CD8-positive, alpha-beta T cell (primary cell): ENCODE measurements at places on chromosomes 13 and 19.

GRCh38 chr13:98549006-98549727, 27.7 kb downstream of the STK24 start:
- DNase-seq, result no peak

DNA sequence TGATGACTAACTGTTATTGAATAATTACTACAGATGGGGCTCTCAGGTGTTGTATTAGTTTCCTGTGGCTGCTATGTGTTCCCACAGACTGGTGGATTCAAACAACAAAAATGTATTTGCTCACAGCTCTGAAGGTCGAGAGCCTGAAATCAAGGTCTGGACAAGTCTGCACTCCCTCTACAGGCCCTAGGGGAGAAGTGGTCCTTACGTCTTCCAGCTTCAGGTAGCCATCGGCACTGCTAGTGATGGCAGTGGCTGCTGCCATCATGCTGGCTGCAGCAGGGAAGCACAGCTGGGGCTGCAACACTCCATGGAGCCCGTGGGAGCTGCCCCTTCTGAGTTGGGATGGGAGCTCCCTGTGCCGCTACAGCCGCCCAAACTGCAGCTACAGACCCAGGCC, 1.9 kb downstream of the TEX26 start:
- no peak for DNase-seq

- no peak for DNase-seq
Measured at GRCh38 chr13:28401303-28402056, 93.4 kb downstream of the FLT1 start.

- no peak for DNase-seq
Measured at GRCh38 chr13:37934339-37935191, 65.0 kb upstream of the TRPC4 start.

DNA sequence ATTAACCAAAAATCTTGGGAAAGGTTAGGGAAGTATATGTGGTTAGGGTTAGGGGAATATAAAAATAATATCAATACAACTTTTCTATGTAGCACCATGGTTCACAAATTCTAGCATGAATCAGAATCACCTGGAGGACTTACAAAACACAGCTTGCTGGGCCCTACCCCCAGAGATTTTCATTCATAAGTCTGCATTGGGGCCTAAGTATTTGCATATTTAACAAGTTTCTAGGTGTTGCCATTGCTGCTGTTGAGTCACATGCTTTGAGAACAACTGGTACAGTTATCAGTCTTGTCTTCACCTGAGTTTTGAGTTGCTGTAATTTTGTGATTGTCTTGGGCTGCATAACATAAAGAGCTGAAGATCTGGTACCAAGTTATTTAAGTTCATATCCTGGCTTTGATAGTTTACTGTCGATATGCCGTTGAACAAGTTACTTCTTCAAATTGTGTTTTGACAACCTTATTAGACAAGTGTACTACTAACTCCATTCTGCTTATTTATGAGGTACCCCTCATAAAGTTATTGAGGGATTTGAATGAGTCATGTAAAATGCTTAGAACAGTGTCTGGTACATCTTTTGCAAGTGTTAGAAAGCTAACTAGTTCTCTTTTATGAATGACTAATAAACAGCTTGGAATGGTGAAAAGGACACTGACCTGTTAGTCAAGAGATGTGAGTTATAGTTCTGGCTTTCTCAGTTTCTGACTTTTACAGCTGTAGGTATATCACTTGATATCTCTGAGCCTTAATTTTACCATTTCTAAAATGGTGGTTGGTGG, 132.9 kb downstream of the PAN3 start:
- DNase-seq, result no peak

DNA sequence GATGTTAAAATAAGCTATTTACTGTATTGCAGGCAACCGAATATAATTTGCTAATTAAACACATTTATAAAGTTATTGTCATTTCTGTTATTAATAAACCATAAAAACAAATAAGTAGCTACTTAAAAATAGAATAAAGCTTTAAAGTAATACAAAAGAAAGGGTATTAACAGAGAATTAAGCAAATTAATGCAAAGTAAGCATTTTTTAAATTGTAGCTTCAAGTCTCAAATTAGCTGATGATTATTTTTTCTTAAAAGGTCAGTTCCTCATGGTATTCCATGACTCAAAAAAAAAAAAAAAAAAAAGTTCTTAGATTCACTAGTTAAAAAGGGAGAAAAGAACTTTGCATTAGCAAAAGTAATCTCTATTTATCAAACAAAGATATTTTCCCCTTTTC, 292.5 kb downstream of the SLITRK1 start:
- DNase-seq, result no peak

- DNase-seq, result no peak
Measured at GRCh38 chr13:46149272-46150133, 32.5 kb downstream of the LCP1 start.

DNA sequence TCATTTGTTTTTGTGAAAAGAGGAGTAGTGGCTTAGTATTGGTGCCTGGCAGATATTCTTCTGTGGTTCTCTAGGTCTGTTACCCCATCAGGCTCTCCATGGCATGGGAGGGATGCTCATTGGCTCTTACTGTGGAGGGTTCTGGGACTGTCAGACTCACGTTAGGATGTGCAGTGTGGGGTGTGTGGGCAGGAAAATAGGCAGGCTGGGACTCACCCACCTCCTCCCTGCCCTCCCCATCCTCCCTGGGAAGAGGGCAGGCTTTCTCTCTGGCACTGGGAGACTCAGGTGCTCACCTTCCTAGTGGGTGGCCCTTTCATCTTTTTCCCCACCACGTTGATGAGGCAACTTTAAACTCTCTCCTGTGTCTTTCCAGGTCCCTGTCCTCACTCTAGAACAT, 44.2 kb downstream of the ZNF536 start:
- DNase-seq, result no peak

- DNase-seq, result no peak
Measured at GRCh38 chr13:31409678-31410356, 210.0 kb downstream of the B3GLCT start.

DNA sequence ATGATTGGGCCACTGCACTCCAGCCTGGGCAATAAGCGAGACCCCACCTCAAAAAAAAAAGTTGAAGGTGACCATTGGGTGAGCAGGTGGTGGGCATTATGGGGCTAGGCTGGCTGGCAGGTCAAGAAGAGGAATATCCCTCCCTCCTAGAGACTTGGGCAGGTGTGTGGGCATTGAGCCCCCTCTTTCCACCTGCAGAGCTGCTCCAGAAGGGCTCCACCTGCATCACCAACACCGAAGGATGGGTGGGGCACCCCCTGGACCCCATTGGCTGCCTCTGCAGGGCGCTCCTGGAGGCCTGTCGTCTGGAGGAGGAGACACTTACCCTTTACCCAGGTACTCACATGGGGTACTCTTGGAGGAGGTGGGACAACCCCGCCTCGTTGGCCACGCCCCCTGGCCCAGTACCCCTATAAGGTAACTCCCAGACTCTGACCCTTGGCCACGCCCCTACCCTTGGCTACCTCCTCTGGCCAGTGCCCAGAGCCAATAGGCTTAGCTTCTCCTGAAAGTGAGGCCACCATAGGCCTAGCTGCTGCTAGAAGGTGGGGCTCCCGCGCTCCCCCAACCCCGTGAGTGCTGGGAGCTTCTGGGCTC, 21.9 kb downstream of the ZSWIM4 start:
- DNase-seq, result no peak

DNA sequence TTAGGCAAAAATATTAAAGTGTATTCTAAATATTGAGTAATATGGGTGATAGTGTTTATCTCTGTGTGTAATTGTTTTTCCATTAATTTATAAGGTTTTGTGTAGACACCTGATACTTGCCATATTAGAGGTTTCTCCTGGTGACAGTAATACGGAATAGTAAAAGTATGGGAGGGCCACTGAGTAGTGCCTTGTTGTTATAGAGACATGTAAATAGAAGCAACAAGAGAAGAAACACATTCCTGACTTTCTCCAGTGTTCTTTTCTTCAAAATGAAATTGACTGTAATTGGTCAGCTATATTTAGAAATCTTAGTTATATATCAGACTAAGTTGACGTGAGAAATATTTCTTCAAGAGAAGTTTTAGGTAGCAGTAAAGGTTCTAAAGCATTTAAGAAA, 18.5 kb downstream of the RNASEH2B start:
- no peak for DNase-seq

GRCh38 chr19:53707278-53707677, 75.5 kb downstream of the DPRX start:
- no peak for DNase-seq
